ENCODE measurements at places on chromosomes 2 and 18. TPM values are rescaled to one million over a fixed set of nuclear protein-coding genes. Genes with fewer than 3 reads are reported as not detected.

The NEURL3 gene
- 0.20 TPM for total RNA-seq

The NEU2 gene
- total RNA-seq, result not detected

The ALLC gene
- total RNA-seq, result not detected

The ST6GAL2 gene
- under 0.01 TPM for total RNA-seq
